ENCODE measurements at places on chromosomes 11 and 22.

DNA sequence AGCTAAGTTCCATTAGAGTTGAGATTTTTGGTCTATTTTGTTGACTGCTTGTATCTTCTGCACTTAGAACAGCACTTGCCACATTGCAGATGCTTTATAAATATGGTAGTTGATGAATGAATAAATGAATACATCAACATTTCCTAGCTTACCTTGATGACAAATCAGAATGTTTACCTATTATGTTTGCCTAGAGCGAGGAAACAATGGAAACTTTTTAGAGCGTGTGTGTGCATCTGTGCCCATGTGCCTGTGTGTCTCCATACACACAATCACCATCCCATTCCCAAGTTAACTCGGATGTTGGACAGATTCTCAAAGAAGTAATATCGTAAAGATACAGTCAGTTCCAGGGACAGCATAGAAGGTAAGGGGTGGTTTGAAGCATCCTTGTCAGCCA, 139.1 kb downstream of the DBX1 start:
- no peak for DNase-seq

- DNase-seq, result no peak
These were observed 103.7 kb downstream of the LRRC32 start for GRCh38 chr11:76566811-76567210.

GRCh38 chr11:35390737-35391682, 28.3 kb downstream of the SLC1A2 start:
- DNase-seq, result no peak

DNA sequence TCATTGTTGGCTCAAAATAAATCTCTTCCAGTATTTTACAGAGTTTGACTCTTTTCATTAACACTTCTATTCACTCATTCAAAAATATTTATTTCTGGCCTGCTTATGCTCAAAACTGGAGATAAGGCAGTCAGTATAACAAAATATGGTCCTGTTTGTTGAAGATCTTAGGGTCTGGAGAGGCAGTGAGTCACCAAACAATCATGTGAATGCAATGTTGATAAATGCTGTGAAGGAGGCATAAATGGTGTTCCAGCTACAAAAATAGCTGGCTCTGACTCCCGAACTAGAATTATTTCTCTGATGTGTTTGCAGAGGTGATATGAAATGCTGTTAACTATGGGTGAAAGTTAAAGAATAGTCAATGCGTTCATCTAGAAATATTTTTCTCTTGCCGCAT, 390.6 kb downstream of the AASDHPPT start:
- no peak for DNase-seq

- DNase-seq, result no peak
These were observed 548.3 kb downstream of the MIAT start for GRCh38 chr22:27205492-27206373.

- DNase-seq, result no peak
These were observed 3.9 kb downstream of the MAML2 start for GRCh38 chr11:96338910-96339705.

- DNase-seq, result no peak
These were observed 1.2 kb downstream of the ELFN2 start for GRCh38 chr22:37425800-37426705.

- DNase-seq, result peak; percentile 14
These were observed 9.1 kb downstream of the ARRB1 start for GRCh38 chr11:75342231-75342918.

DNA sequence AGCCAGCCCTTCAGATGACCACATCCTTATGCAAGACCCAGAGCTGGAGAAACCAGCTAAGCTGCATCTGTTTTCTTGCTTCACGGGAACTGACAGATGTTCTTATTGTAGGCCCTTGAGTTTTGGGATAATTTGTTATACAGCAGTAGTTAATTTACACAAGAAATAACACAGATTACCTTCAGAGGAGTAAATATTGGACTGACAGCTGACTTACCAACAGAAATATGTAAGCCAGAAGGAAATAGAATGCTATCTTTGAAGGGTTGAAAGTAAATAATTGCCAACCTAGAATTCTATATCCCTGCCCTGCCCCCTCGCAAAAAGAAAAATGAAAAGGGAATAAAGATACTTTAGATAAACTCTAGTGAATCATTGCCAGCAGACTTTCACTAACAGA, 124.1 kb downstream of the WNT7B start:
- DNase-seq, result no peak

DNA sequence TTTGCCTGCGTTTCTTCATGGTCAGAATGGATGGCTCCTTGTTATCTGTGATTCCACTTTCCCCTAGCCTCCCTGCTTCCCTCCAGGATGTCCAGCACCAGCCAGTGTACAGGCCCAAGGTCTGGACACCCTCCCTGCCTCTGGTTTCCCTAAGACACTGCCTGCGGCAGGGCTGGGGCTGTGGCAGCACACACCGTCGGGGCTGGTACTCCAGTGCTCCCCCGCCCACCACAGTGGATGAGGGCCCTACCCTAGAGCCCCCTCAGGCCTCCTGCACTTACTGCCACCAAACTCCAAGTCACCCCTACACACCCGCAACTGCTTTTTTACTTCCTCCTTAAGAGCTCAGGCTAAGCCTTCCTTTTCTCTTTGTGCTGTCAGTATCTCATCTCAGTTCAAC, 28.9 kb downstream of the ZNF214 start:
- no peak for DNase-seq

All from NCI-H1092 (cell line).